ENCODE measurements at places on chromosomes 6 and 20.

GRCh38 chr6:149983145-149983544, 19.4 kb downstream of the ULBP1 start:
- no peak for DNase-seq

- no peak for DNase-seq
Observed at GRCh38 chr6:166592821-166593220, 6.3 kb upstream of the RAMACL start.

DNA sequence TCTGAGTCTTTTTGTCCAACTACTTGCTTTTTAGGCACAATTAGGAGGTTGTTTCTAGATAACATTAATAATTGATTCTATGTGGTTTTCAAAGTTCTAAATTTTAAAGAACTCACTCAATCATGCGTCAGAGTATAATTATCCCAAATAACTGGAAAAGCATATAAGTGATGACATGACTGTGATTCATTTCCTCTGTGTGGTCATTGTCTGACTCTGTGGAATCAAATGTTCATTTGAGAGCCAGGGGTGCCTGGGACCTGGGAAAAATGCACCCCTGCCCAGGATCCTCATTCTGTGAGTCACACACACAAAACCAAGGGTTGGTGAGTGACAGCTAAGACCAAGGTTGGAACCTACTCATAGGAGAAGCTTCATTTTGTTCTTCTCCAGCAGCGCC, 127.1 kb upstream of the MLIP start:
- DNase-seq: no peak

GRCh38 chr6:3013486-3013885, 13.8 kb downstream of the NQO2 start:
- DNase-seq: no peak

- DNase-seq: no peak
Observed at GRCh38 chr6:163651915-163652668, 237.6 kb downstream of the QKI start.

Data from NCI-H1092 (cell line).